ENCODE measurements at places on chromosomes 7 and 10.

DNA sequence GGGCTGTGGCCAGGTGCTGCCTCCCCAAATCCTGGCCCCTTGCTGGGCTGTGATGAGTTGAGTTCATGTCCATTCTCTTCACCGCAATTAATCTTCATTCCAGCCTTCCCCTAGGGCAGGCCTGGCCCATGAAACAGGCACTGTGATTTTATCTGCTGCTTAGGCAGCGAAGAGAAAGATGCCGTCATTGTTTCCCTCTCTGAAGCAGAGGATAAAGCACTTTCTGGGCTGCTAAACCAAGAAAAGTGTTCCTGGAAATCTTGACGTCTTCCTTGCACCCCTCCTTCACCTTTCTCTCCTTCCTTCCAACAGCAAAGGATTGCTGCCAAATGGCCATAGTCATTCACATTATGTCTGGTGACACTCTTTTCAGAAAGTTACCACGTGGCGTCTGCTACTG lies 265.9 kb downstream of the ZEB1 start:
- DNase-seq = no peak

- DNase-seq = no peak
Measured at GRCh38 chr10:52539463-52539862, 225.4 kb downstream of the DKK1 start.

GRCh38 chr10:33363106-33363505 lies 28.6 kb upstream of the NRP1 start:
- no peak for DNase-seq

GRCh38 chr7:121544726-121545125 lies 148.6 kb upstream of the FAM3C start:
- DNase-seq = peak; percentile 18

GRCh38 chr7:901388-902154 lies 25.2 kb downstream of the GET4 start:
- no peak for DNase-seq

DNA sequence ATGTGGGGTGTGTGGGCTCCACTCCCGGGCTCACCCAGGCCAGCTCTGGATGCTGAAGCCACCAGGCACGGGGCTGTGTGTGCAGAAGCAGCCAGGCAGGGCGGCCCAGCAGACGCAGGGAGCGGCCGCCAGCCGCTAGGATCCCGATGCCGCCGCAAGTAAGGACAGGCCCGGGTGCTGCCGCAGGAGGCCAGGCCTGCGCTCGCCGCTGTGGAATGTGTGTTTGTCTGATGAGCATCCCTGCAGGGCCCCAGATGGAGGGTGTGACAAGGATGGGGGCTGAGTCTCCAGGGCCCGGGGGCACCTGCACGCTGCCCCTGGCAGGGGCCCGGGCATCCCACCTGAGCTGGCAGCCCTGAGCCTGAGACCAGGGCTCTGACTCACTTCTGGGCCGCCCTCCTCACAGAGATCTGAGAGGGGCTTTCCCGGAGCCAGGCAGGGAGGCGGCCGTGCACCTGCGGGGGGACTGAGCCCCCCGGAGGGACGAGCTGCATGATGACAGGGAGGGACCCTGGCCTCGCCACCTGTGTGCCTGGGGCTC lies 101.5 kb downstream of the FOXL3 start:
- peak; percentile 69 for DNase-seq

- DNase-seq = no peak
Measured at GRCh38 chr7:113628948-113629847, 289.6 kb downstream of the PPP1R3A start.

- no peak for DNase-seq
Measured at GRCh38 chr7:73817121-73817520, 13.7 kb upstream of the CLDN4 start.

DNA sequence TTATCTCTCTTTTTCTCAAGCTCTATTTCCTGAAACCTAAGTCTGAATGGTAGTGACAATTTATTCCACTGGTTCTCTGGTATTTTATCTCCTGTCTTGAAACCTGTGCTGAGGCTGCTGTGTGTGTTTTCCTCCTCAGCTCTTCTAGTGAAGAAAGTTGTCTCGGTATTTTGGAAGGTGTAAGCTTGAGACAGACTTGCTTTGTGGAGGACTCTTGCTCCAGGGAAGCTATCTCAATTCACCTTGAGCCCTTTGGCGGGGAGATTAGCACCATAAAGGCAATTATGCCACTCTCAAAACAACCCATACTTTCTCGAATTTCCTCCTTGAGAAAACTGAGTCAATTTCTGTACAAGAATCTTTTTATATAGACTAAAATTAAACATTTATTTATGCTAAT lies 141.6 kb downstream of the THSD7A start:
- DNase-seq = no peak

GRCh38 chr10:124681091-124681490 lies 63.1 kb downstream of the FAM53B start:
- DNase-seq = no peak

DNA sequence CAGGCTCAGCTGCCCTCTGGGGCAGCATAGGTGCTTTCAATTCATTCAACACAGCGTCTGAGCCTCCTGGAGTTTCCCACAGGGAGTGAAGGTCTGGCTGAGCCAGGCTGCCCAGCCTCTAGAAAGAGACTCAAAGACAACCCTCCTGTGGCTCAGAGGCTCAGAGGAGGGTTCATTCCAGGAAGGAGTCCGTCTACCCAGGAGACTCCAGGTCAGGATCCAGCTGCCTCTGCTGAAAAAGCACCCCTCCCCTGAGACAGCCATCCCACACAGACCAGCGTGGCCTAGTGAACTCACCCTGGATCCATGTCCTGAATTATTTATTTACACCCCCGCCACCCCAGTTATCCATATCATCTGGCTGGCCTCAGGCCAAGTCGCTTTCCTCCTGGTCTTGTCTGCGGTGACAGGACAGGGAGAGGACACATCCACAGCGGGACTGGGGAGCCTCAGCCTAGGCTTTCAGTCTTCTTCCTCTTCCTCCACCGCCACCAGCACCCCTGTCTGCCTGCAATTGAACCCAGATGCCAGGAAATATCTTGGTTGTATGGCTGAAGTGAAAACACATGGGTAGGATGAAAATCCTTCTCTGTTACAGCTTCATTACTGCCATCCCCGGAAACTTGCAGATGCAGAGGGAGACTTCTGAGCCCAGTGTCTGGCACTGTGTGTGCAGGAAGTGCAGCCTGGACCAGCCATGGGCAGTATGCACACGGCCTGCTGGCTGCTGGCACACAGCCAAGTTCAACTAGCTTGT lies 44.0 kb upstream of the COL13A1 start:
- DNase-seq = peak; percentile 20

DNA sequence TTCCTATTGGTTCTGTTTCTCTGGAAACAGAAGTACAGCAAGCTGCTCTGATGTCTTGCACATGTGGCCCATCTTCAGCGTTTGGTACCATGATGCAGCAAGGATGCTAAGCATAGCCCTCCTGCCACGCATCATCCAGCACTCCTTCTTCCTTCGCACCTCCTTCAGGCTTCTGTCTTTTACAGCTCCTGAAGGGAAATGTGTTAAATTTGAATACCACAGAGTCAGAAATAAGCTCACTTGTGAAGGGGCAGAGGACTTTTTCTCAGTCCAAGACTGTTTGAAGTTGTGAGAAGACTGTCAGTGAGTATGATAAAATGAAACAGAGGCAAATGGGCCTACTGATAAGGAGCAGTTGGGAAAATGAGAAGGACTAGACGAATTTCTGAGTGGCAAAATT lies 20.7 kb downstream of the TSPAN13 start:
- DNase-seq = no peak

GRCh38 chr10:1966712-1967376 lies 229.5 kb upstream of the ADARB2 start:
- no peak for DNase-seq

GRCh38 chr10:119024882-119025281 lies 4.6 kb upstream of the NANOS1 start:
- no peak for DNase-seq

GRCh38 chr7:87316846-87317552 lies 28.5 kb upstream of the CROT start:
- no peak for DNase-seq

DNA sequence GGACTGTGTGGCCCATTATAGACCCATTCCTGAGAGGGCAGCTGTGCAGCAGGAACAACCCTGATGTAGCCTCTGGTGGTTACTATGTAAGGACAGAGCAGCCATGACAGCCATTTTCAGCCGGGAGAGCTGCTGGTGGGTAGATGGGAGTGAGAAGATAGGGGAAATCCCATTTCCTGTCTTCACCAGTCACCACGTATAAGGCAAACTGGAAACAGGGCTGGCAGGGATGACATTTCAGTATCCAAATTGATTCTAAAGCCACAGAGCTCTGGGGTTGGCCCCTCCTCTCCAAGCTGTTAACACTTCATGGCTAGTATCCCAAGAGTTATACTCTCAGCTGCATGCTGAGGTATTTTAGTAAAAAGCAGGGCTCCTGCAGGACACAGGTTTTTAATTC lies 15.2 kb upstream of the FZD1 start:
- no peak for DNase-seq

DNA sequence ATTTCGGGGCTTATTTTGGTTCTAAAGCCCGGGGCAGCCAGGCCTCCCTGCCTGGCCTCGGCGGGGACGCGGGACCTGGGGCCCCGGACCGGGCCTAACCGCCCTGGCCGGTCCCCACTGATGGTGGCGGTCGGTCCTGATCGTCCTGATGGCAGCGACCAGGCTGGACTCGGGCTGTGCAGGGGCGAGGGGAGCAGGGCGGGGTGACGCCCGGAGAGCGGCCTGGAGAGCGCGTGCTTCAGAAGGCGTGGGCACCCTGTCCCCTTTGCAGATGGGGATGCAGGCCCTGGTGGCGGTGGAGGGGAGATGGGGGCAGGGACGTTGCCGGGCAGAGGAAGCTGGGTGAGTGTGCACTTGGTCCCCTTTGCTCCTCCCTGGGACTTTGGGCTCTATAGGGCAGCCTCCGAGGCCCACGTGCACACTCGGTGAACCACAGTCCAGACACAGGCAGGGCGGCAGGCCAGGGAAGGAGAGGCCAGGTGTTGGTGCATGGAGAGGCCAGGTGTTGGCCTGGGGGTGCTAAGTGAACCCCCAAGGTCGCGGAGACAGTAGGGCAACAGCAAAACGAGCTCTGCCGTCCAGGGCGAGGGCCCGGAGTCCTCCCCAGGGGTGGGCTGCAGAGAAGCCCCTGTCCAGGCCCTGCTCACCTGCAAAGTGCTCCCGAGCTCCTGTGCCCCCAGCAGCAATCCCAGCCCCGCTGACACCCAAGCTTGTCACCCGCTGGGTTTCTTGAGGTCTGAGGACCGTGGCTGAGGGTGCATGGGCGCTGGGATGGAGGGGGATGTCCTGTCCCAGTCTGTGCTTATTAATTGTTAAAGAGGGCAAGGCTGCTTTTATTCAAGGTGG lies 42.4 kb upstream of the FAM20C start:
- peak; percentile 55 for DNase-seq

- no peak for DNase-seq
Measured at GRCh38 chr7:35526645-35527044, 168.3 kb downstream of the HERPUD2 start.

DNA sequence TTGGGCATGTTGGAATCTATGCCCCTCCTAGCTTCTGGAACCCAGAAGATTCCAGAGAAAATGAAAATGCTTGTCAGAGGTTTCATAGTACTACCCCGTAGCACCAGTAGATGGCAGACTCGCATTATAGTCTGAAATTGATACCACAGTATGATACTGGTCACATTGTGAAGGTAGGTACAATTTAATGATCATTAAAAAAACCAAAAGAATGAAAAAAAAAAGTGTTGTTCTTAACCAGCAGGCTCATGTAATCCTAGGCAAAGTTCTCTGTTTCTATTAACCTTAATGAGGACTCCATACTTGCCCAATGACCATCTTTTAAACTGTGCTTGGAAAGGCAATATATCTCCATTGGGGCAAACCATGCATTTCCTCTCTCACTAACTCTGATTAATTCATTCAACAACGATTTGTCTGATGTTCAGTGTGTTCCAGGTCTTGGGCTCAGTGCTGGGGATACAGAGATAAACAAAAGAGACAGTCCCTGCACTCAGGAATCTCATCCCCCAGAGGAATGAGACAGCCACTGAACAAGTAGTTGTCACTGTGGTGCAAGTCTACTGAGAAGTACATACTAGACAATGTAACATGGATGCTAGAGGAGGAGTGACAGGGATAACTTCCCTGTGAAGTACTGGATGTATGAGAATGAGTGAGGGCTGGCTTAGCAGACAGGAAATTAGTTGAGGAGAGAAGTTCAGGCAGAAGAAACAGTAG lies 223.5 kb upstream of the PHYHIPL start:
- DNase-seq = no peak

- no peak for DNase-seq
Measured at GRCh38 chr10:69549959-69550358, 23.3 kb downstream of the NEUROG3 start.

- DNase-seq = no peak
Measured at GRCh38 chr7:68348401-68348800, 1249.9 kb upstream of the AUTS2 start.

DNA sequence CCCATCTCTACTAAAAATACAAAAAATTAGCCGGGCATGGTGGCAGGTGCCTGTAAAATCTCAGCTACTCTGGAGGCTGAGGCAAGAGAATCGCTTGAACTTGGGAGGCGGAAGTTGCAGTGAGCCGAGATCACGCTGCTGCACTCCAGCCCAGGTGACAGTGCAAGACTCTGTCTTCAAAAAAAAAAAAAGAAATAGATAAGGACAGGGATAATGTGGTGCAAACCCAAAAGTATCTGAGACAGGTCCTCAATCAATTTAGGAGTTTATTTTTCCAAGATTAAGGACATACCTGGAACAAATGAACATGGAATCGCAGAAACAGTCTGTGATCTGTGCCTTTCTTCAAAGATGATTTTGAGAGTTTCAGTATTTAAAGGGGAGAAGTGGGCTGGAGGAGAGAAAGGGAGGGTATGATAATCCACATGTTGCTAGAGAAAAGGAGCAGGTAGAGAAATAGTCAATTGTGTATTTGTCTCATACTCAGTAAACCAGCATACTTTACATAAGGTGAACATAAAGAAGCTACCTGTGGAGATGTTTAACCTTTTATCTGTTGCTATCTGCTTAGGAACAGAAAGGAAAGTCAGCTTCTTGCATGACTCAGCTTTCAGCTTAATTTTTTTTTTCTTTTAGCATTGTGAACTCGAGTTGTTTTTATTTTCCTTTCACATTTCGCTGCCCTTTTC lies 4.9 kb upstream of the MTPN start:
- DNase-seq = no peak
